ENCODE measurements at places on chromosomes 5 and 9. TPM values are rescaled to one million over a fixed set of nuclear protein-coding genes. Genes with fewer than 3 reads are reported as not detected.

The MXD3 gene
- total RNA-seq = 11.7 TPM

The ZNF300 gene
- 8.2 TPM for total RNA-seq

The TMC1 gene
- total RNA-seq = 0.13 TPM

The CNTNAP3 gene
- 10.6 TPM for total RNA-seq

The PSAT1 gene
- 11.2 TPM for total RNA-seq

The NIM1K gene
- total RNA-seq = 0.50 TPM

The INPP5E gene
- 13.3 TPM for total RNA-seq

The CDH12 gene
- total RNA-seq = not detected

The DMRT3 gene
- 26.1 TPM for total RNA-seq

The NTNG2 gene
- 0.44 TPM for total RNA-seq

The PCDHA7 gene
- 0.54 TPM for total RNA-seq

The TEX48 gene
- not detected for total RNA-seq
